Stimulated activated CD8-positive, alpha-beta memory T cell treated with anti-CD3 and anti-CD28 coated beads, Interleukin-15, amount 100 ng/mL, for 4 hours (primary cell): ENCODE measurements at places on chromosomes 12 and 14.

DNA sequence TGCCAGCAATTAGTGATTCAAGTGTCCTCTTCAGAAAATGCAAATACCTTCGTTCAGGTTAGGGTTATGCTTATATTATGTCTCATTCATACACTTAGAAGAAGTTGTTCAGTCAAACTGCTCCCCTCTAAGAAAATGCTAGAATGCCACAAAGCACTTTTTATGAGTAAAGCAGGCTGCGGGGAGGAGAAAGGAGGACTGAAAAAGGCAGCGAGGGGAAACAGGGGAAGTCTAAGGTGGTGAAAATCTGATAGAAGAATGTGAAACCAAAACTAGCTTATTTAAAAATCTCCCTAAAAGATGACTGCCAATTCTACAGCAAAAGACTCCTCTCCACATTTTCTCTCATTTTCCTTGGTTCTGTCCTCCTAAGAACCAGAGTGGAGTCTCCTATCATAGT lies 70.1 kb downstream of the PRKD1 start:
- DNase-seq = no peak

- no peak for DNase-seq
Measured at GRCh38 chr14:83044001-83044400, 1510.3 kb upstream of the SEL1L start.

GRCh38 chr12:28908646-28909045 lies 240.4 kb upstream of the FAR2 start:
- no peak for DNase-seq

GRCh38 chr14:92963301-92964123 lies 40.6 kb downstream of the CHGA start:
- no peak for DNase-seq

DNA sequence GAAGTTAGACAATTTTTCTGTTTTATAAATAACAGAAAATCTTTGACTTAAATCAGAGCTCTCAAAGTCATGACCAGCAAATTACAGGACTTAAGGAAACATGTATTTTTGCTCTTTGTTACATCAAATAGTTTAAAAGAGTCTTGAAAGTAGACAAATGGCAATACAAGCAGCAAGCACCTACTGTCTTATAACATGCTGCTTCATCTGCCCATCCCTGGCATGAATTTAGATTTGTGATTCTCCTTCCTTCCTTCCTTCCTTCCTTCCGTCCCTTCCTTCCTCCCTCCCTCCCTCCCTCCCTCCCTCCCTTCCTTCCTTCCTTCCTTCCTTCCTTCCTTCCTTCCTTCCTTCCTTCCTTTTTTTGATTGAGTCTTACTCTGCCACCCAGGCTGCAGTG lies 715.6 kb upstream of the FLRT2 start:
- no peak for DNase-seq

GRCh38 chr12:114888448-114888847 lies 204.5 kb upstream of the TBX3 start:
- DNase-seq = no peak

GRCh38 chr12:4157122-4157521 lies 116.4 kb upstream of the CCND2 start:
- no peak for DNase-seq

DNA sequence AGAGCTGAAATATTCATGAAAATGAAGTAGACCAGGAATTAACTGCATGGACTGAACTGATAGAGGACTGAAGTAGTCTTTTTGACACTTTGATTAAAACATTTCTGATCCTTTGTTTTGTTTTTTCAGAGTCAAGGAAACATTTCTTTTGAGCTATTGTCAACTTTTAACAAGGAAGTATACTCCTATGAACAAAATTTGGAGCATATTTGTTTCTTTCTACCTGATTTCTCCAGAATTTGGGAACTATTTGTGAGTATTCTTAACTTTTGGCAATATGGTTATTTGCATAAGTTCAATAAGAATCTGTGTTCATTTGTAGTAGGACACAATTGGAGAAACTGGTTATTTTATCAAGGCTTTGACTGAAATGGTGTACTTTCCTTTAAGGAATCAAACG lies 71.3 kb upstream of the HECTD1 start:
- no peak for DNase-seq

GRCh38 chr12:11856971-11857370 lies 207.5 kb downstream of the ETV6 start:
- no peak for DNase-seq

GRCh38 chr14:85293612-85294234 lies 236.2 kb upstream of the FLRT2 start:
- no peak for DNase-seq

- DNase-seq = no peak
Measured at GRCh38 chr12:109444259-109444658, 32.8 kb downstream of the KCTD10 start.

GRCh38 chr14:99633918-99634317 lies 11.0 kb upstream of the HHIPL1 start:
- DNase-seq = no peak

DNA sequence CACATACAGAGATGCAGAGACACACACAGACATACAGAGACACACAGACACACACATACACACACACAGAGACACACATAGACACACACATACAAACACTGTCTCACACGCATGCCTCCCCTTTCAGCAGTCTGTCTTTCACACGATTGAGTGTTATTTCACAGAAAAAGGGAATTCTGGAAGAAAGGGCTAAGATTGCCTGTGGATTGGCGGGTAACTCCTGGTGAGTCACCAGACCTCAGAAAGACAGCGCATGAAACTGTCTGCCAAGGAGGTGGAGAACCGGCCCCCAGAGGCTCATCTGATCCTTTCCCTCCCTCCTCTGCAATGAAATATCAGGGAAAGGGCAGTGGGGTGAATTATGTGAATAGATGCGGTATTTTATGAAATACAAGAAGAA lies 127.2 kb upstream of the GSC start:
- DNase-seq = no peak

DNA sequence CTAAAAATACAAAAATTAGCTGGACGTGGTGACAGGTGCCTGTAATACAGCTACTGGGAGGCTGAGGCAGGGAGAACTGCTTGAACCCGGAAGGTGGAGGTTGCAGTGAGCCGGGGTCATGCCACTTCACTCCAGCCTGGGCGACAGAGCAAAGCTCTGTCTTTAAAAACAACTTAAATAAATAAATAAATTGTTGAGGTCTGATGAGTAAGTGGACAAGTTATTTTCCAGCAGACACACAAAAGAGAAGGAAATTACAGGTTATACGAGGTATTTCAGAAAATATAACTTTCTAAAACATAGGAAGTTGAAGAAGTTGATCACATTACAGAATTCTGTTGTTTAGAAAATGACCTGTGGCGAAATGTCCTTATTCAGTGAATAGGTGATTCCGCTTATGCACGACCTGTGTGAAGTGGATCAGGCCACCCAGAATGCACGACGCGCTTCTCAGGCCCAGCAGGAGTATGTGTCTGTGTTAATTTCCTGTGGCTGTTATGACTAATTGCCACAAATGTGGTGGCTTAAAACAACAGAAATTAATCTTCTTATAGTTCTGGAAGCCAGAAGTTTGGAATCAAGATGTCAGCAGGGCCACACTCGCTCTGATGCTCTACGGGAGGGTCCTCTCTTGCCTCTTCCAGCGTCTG lies 38.1 kb downstream of the P2RX7 start:
- DNase-seq = no peak

GRCh38 chr12:5010151-5010550 lies 33.5 kb upstream of the KCNA5 start:
- DNase-seq = no peak

- no peak for DNase-seq
Measured at GRCh38 chr14:24092110-24092504, 2.0 kb upstream of the PCK2 start.

DNA sequence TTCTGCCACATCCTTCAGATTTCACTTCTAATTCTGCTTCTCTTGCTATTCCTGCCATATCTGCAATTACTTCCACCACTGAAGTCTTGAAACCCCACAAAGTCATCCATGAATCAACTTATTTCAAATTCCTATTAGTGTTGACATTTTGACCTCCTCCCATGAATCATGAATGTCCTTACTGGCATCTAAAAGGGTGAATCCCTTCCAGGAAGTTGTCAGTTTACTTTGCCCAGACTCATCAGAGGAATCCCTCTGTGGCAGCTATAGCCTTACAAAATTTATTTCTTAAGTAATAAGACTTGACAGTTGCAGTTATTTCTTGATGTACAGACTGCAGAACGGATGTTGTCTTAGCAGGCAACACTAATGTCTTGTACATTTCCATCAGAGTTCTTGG lies 162.9 kb downstream of the PCNX1 start:
- no peak for DNase-seq

GRCh38 chr14:99156090-99156425 lies 115.9 kb downstream of the BCL11B start:
- DNase-seq = no peak

GRCh38 chr14:100389497-100390104 lies 66.5 kb downstream of the SLC25A47 start:
- DNase-seq = no peak

GRCh38 chr14:105474483-105475268 lies at the start of gene CRIP2:
CRIP2 (plus strand) TSS chr14:105474821; CDS start chr14:105474863, 42 bp downstream.
- no peak for DNase-seq

DNA sequence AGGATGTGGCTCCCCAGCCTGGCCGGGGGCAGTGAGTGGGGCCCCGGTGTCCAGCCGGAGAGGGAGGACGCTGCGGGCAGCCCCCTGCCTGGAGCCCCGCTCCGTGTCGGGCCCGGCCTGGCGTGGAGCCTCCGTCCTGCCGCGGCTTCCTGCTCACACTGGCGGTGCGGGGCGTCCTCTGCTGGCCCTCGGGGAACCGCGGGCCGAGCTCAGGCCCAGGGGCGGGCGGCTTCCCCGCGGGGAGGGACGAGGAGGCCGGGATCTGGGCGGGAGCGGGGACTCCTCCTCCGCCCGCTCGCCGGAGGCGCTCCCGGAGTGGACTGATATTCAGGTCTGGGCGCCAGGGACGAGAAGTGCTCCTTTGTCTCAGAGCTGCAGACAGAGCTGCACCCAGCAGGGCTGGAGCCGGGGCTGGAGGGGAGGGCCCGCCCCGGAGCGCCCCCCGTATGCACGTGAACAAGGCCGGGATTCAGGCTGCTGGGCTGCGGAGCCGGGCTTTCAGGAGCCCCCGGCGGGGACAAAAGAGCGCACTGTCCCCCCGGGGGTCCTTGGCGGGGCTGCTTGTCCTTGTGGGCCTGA lies 2.2 kb downstream of the MMP17 start:
- DNase-seq = no peak

GRCh38 chr14:57933349-57933748 lies 67.5 kb upstream of the SLC35F4 start:
- no peak for DNase-seq

- no peak for DNase-seq
Measured at GRCh38 chr14:36516719-36517241, 3.3 kb downstream of the NKX2-1 start.
